ENCODE measurements at places on chromosomes 16 and 17.

- DNase-seq: peak; percentile 30
Measured at GRCh38 chr17:40499551-40500189, 1.8 kb downstream of the TNS4 start.

DNA sequence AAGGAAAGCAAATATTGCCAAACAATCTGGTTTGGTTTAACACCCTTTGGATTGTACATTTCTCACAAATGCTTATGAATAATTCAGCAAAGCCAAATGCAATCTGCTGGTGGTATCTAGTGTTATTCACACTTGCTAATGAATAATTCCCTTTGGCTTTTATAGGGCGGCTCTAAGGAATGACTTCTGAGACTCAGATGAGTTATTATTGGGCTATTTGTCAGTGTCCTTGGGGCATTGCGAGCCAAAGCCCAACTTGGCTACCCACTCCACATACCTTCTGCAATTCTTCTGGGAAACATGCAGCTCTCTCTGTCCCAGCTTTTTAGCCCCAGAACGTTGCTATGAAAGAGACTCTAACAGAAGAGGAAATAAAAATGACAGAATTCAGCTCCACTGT lies 41.1 kb downstream of the FTO start:
- DNase-seq: no peak

GRCh38 chr17:77371888-77372443 lies 231.2 kb downstream of the SEC14L1 start:
- no peak for DNase-seq

- no peak for DNase-seq
Measured at GRCh38 chr17:61486135-61487120, 34.2 kb downstream of the TBX4 start.

- DNase-seq: no peak
Measured at GRCh38 chr17:21318439-21318838, 33.9 kb downstream of the MAP2K3 start.

DNA sequence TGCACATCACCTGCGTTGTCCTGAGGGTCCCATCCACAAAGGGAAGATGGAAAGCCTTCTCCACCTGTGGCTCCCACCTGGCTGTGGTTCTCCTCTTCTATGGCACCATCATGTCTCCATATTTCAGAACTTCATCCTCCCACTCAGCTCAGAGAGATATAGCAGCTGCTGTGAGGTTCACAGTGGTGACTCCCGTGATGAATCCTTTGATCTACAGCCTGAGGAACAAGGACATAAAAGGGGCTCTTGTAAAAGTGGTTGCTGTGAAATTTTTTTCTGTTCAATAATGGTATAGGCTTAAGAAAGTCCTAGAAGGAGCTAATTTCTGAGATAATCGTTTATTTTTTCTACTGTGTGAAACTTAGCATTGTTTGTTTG lies 18.7 kb downstream of the ZNF200 start:
- no peak for DNase-seq

- DNase-seq: no peak
Measured at GRCh38 chr17:58184308-58184985, 8.1 kb upstream of the EPX start.

DNA sequence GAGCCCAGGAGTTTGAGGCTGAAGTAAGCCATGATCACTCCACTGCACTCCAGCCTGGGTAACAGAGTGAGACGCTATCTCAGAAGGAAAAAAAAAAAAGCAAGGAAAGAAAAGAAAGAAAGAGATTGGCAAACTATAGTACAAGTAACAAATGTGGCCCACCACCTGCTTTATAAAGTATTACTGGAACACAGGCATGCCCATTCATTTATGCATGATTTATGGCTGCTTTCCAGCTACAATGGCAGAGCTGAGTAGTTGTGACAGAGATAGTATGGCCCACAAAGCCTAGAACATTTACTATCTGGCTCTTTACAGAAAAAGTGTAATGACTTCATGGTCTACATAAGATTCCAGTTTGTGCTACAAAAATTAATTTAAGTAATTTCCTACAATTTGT lies 23.6 kb downstream of the C16orf87 start:
- DNase-seq: no peak

DNA sequence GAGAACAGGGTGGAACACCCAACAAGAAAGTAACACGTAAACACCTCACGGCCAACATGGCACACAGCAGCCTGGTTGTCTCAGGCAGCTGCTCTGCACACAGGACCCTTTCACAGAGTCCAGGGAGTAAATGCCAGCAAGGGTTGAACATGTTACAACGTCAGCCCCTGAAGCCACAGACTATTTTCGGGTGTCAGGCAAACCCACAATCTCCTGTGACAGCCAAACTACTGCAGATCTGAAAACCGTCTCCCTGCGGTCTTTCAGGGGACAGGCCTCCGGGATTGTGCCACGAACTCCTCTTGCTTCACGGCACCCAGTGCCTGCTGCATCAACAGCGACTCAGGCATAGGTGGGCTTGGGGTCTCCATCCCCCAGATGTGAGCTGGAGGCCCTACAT lies 127.7 kb downstream of the XYLT1 start:
- no peak for DNase-seq

- DNase-seq: no peak
Measured at GRCh38 chr17:57403236-57403635, 146.9 kb downstream of the MSI2 start.

- no peak for DNase-seq
Measured at GRCh38 chr17:42493319-42493718, 34.6 kb downstream of the ATP6V0A1 start.

- DNase-seq: no peak
Measured at GRCh38 chr17:40327244-40327729, 18.3 kb downstream of the RARA start.

GRCh38 chr17:80006339-80006720 lies 29.3 kb downstream of the TBC1D16 start:
- no peak for DNase-seq

GRCh38 chr17:74161503-74161875 lies 42.0 kb upstream of the RPL38 start:
- DNase-seq: no peak

GRCh38 chr17:40341808-40342503 lies 22.6 kb downstream of the GJD3 start:
- peak; percentile 33 for DNase-seq

- no peak for DNase-seq
Measured at GRCh38 chr17:55284001-55284884, 19.5 kb downstream of the HLF start.

- no peak for DNase-seq
Measured at GRCh38 chr17:44023545-44024270, 8.9 kb upstream of the TMEM101 start.

DNA sequence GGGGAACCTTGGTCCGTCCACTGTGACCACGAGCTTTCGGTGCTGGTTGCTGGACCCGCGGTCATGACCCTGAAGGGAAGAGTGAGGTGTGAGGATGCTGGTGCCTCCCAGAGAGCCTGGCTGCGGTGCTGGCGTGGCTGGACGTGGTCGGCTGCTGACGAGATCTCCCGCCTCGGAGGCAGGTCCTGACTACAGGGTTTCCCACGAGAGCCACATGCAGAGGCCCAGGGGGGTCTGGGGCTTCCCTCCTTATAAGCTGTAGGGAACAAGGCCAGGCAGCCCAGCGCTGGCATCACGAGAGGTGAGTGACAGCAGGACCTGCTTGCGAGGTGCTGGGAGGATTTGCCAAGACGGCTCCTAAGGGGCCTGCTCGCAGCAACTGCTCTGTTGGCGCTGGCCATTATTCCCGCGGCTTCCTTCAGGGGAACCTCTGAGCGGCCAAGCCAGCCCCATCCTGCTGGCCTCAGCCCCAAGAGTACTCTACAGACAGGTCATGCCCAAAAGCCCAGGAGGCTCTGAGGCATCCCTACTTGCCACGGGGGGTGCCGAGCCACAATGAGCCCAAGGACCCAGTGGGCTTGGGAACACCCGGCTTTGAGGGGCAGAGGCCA lies 134.8 kb downstream of the FOXL1 start:
- no peak for DNase-seq

DNA sequence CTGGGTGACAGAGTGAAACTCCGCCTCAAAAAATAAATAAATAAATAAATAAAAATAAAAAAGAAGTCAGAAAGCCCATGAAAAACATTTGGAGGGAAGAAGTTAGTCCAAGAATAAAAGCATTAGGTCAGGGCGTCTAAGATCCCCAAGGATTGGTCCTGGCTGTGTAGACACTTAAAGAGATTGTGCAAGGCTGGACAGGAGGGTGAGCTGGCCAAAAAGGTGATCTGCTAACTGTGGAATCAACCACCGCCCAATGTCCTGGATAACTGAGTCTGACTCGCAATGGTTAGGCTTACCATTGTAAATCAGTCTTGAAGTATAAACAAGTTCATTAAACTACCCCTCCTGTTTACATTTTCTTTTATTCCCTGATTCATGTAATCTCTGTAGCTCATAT lies 8.8 kb upstream of the ABCA8 start:
- no peak for DNase-seq

- DNase-seq: no peak
Measured at GRCh38 chr16:89093602-89094251, at the start of gene ACSF3. Gene ACSF3 (plus strand): TSS chr16:89093852. CDS start chr16:89100682, 6,830 bp downstream.

DNA sequence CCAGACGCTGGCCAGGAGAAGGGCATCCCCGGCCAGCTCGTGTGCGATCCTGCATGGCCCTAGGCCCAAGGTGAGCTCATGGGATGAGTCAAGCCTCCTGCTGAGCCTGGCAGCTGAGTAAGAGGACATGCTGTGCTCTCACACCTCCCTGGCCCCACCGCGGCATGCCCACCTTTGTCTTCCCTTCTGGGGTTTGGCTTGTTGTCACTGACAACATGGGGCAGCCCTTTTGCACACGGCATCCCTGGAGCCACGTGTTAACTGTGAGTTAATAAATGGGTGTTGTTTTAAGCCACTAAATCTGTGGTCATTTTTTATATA lies 8.9 kb upstream of the TNS4 start:
- no peak for DNase-seq

DNA sequence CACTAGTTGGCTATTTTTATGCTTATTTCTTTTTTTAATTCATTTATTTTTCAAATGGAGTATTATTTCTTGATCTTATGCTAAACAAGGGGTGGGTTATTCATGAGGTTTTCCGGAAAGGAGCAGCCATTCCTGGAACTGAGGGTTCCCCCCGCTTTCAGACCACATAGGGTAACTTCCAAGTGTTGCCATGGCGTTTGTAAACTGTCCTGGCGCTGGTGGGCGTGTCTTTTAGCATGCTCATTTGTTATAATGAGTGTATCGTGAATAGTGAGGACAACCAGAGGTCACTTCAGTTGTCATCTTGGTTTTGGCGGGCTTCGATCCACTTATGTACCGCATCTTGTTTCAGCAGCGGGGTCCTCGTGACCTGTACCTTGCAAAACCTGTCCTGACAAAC lies 29.6 kb upstream of the ASGR2 start:
- no peak for DNase-seq

- no peak for DNase-seq
Measured at GRCh38 chr16:57039148-57039812, 49.9 kb downstream of the NLRC5 start.

DNA sequence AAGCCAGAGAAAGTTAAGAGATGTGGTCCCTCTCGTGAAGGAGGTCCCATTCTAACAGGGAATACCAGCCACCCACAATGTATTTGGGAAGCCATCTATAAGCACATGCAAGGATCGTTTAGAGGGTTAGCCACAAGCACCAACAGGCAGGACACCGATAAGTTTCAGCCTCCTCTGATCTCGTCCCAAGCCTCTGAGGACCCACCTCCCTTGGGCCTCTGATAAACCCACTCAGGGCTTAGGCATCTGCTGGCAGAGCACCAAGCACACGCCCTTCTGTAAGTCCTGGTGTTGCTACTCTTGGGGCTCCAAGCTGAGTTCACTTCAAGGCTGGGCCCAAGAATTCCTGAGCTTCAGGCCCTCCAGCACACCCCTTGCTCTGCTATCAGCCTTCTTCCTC lies 5.4 kb upstream of the PNPO start:
- no peak for DNase-seq

GRCh38 chr16:50372611-50373344 lies 4.0 kb upstream of the BRD7 start:
- DNase-seq: no peak

GRCh38 chr16:3731126-3731935 lies 14.0 kb upstream of the TRAP1 start:
- DNase-seq: no peak

GRCh38 chr16:84143784-84144199 lies 1.2 kb downstream of the HSDL1 start:
- DNase-seq: no peak

- no peak for DNase-seq
Measured at GRCh38 chr17:43515656-43516055, 30.5 kb downstream of the ETV4 start.

GRCh38 chr16:11200592-11200991 lies 55.4 kb downstream of the SOCS1 start:
- no peak for DNase-seq

DNA sequence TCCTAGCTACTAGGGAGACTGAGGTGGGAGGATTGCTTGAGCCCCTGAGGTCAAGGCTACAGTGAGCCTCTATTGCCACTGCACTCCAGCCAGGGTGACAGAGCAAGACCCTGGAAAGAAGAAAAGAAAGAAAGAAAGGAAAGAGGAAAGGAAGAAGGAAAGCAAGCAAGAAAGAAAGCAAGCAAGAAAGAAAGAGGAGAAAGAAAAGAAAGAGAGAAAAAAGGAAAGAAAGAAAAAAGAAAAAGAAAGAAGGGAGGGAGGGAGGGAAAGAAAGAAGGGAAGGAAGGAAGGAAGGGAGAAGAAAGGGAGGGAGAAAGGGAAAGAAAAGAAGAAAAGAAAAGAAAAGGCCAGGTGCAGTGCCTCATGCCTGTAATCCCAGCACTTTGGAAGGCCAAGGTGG lies 9.0 kb downstream of the ACTG1 start:
- no peak for DNase-seq

GRCh38 chr17:72594248-72594647 lies 473.4 kb downstream of the SOX9 start:
- DNase-seq: no peak

DNA sequence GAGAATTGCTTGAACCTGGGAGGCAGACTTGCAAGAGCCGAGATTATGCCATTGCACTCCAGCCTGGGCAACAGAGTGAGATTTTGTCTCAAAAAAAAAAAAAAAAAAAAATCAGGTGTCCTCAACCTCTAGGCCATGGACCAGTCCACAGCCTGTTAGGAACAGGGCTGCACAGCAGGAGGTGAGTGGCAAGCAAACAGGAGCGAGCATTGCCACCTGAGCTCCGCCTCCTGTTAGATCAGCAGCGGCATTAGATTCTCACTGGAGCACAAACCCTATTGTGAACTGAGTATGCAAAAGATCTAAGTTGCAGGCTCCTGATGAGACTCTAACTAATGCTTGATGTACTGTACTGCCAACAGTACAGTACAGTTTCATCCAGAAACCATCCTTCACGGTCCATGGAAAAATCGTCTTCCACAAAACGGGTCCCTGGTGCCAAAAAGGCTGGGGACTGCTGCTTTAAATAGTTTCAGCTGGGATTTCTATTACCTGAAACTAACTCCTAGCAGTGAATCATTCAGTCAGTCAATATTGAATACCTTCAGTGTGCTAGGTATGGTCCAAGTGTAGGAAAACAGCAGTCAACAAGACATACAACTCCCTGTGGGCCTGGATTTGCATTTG lies 56.3 kb upstream of the DHX40 start:
- no peak for DNase-seq

All from NCI-H1105 treated with DMSO at 0.1 percent for 48 hours (cell line).